Kidney (tissue), 22 donors: ENCODE measurements at places on chromosomes 2 and 18.

DNA sequence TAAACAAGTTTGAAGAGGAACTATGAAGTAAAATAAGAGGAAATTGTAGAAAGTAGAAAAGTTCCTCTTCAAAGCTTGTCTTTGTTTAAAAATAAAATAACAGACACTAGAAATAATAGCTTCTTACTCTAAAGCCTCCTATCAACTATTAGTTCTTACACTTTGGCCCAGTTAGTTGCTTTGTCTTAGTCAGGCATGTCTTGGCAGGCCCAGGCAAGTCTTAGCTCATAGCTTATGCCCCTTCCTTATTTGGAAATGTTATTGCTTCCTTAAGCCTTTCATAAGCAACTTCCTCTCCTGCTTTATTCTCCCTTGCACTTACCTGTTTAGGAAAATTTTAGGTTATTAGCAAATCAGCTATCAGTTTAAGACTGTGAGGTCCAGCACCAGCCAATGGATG is 950.6 kb upstream of the LRATD1 start:
- no peak for DNase-seq

DNA sequence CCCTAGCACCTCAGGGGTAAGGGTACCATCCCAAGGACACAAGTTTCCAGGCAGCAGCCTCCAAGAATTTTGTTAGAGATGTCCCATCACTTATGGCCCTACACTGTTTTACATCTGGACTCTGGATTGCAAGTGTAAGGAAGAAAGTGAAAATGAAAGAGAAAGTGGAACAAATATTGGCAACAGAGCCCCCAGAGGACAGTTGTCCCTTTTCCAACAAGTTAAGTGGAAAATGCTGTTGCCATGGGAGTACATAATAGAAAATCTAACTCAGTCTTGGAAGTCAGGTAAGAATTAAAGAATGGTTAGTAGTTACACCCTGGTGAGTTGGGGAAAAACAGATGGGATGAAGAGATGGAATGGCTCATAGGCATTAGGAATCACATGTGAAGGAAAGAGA is 50.6 kb downstream of the TTC21B start:
- no peak for DNase-seq

DNA sequence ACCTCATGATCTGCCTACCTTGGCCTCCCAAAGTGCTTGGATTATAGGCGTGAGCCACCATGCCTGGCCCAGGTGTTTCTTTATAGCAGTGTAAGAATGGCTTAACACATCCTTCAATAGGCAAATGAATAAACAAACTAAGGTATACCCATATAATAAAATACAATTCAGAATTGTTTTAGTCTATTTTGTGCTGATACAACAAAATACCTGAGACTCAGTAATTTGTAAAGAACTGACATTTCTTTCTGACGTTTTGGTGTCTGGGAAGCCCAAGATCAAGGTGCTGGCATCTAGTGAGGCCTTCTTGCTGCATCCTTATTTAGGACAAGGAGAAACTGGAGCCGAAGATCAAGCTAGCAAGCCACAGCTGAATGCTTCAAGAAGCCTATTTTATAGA is 1372.1 kb upstream of the DDX18 start:
- no peak for DNase-seq

DNA sequence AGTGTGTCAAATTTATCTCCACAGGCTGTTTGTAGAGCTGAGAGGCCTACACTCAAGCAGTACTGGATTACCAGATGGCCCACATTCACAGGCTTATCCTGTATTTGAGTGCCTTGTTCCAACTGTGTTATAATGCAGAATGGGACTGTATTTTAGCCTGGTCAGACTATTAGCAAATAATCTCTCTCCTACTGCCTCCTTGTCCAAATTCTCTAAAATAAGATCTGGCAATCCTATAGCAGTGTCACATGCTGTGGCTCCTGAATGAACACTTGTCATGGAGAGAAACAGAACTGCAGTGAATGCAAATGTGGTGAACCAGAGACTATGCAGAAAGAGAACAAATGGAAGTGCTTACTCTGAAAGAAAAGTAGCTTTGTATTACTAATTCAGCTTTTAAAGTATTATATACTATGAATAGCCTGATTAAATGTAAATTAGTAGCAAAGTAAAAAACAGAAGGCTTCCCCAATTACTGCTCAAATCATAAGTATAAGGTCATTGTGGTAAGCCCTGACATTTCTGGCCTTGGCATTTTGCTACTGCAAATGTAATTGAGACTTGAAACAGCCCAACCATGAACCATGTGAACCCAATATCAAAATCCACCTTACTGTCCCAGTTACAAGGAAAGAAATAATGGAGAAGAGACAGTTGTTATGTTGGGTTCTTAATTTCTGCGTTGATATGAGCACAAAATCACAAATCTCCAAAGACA is 80.0 kb downstream of the MAP4K3 start:
- no peak for DNase-seq

DNA sequence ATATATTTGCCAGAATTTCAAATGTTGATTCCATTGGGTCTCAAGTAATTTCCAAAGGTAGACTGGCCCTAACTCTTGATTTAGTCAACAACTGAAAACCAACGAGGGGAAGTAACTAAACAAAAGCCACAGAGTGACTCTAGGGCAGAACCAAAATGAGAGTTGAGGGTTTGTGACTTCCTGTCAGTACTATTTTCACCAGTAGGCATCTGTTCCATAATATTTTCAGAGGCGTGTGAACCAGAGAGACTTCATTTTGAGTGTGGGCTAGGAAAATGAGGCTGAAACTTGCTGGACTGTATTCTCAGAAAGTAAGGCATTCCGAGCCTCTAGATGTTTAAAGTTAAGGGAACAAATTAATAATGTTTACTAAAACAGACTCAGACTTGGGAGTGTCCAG is 70.6 kb downstream of the GDF7 start:
- no peak for DNase-seq

DNA sequence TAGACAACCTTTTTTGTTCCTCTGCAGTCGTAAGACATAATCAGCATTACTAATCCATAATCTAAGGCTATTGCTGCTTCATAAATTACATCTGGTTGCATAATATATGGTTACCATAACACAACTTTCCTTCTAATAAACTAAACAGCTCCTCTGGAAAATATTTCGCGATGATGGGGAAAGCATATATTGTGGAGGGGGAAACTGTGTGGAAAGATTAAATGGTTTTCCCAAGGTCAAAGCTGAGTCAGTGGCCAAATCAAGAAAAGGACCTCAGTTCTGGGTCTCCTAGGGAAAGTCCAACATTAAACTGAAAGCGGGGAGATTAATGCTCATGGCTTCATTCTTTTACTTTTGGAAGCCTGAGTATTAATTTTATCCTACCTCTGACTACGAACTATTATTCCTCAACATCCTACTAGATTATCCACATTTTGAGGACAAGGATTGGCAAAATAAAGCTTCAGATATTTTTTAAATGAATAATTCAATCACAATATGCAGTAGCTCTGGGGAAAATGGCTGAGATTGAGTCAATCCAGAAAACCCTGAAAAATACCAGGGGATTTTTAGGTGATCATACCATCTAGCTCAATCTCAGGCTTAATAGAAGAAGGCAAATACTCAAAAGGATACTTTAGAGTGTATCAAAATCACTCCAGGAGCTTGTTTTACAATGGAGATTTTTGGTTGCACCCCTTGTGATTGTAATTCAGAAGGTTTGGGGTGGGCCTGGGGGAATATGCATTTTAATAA is 33.8 kb upstream of the STK17B start:
- no peak for DNase-seq

DNA sequence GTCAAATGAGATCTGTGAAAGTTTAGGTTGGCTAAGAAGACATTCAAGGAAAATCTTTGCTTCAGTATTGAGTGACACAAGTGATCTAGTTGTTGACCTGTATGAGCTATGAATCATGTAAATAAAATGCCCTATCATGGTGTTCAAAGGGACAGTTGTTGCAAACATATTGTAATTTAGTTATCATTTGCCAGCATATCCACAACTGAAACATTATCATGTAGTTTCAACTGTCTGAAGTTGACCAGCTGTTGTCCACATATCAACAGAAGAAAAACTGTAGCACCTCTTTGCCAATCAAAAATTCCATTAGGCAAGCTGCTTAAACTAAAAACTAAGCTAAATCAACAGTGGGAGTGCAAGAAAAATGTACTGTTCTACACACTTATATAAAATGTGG is 527.1 kb upstream of the NRXN1 start:
- DNase-seq: no peak

GRCh38 chr2:230267059-230267458 is 41.5 kb downstream of the SP140 start:
- no peak for DNase-seq

DNA sequence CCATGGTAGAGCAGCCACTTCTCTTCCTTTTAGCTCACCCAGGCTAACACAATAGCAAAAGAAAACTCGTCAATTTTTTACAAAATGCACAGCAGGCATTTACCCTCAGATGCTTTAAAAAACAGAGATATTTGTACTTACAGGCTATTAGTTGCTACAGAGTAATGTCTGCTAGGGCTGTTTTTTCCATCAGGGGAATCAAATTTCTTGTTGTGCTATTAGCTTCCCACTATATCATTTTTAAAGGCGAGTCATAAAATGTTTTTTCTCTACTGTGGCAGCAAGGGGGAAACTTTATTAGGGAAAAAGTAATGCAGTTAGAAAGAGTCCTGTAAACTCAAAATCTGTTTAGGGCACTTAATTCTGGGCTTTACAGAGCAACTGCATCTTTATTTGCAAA is 277.9 kb upstream of the THSD7B start:
- DNase-seq: no peak

DNA sequence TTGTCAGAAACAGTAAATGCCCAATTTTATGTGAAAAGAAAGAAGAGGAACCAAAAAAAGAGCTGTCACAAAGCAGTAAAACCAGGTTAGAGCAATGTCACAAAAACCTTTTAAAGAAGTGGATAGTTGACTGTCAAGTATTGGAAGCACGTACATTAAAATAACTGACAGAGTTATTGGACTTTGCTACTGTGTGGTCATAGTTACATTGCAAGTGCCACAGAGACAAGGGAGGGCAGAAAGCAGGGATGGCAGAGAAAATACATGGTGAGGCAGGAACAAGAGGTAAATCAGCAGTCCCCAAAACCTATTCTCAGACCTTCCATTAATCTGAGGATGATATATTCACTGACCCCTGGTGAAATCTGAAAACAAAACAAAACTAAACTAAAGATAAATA is 116.3 kb downstream of the LRP1B start:
- no peak for DNase-seq

GRCh38 chr18:22067682-22068081 is 101.7 kb upstream of the GATA6 start:
- DNase-seq: no peak

GRCh38 chr2:211387734-211388133 is 831.3 kb downstream of the CPS1 start:
- DNase-seq: no peak

GRCh38 chr2:55885127-55885943 is 38.2 kb downstream of the EFEMP1 start:
- DNase-seq: no peak

- DNase-seq: no peak
These were observed 302.4 kb downstream of the PLCL1 start for GRCh38 chr2:198106621-198107385.
